ENCODE measurements at places on chromosomes 2 and 18.

- DNase-seq: no peak
These were observed 121.3 kb upstream of the BOD1L2 start for GRCh38 chr18:57025540-57025939.

GRCh38 chr2:149572102-149572953 is 15.2 kb downstream of the MMADHC start:
- DNase-seq: no peak

- no peak for DNase-seq
These were observed 195.8 kb downstream of the HDAC4 start for GRCh38 chr2:239204876-239205468.

GRCh38 chr18:5969989-5970403 is 74.7 kb upstream of the TMEM200C start:
- DNase-seq: no peak

- DNase-seq: peak; percentile 92
These were observed at the start of gene DNAH6 for GRCh38 chr2:84516234-84516986. DNAH6 (plus strand) TSS chr2:84516498; CDS start chr2:84517827, 1,329 bp downstream.

DNA sequence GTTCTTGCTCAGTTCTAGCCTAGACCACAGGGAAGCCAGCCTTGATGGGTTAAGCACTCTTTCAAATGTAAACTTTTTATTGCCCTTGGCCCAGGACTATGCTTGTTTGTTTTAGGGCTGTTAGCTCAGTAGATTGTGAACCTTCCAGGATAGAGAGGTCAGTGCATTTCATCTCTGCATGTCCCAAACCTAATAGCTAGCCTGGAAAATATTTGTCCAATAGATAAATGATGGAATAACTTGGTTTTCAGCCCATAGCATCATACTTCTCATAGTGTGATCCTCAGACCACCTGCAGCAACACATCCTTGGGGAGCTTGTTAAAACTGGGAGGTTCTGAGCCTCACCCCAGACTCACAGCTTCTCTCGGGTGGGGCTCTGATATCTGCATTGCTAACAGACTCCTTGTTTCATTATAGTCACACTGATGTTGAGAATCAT is 59.8 kb downstream of the TRIB2 start:
- no peak for DNase-seq

GRCh38 chr2:221437056-221437455 is 135.0 kb downstream of the EPHA4 start:
- no peak for DNase-seq

- no peak for DNase-seq
These were observed 60.3 kb downstream of the LPIN2 start for GRCh38 chr18:2952605-2953004.

DNA sequence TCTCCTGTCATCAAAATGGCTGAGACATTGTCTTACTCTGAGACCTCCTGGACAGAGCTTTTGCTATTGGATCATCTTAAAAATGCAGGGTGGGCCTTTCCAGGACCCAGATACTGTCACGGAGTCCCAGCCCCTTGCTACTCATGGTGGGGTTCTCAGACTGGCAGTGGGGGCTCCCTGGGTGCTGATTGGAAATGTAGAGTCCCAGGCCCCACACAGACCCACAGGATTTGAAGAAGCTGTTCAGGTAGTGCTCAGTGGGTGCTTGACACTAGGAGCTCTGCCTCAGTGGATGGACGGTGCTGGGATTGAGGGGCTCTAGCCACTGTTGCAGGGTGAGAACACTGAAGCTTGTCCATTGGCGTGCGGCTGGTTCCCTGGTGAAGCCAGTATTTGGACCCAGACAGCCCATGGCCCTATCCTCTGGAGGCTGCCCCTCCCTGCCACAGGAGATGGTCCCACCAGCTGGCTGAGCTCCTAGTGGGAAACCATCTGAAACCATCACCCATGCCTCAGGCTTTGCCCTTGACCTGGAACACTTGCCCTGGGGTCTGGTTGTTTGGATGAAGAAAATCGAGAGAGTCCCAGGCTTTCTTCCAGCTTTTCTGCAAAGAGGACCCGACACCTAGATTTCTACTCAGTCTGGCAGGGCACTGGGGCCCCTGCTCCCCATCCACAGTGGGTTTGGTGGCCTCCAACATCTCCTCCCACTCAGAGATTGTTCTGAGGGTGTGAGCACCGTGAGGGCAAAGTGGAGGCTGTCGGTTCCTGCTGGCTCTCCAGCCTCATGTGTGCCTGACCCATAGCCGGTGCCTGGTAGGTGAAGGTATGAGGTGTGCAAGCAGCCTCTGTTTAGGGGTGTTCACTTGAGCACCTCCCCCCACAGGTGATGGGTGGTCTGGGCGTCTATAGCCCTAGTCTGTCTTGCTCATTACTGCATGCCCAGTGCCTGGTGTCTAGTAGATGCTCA is 30.1 kb downstream of the MROH2A start:
- DNase-seq: no peak

DNA sequence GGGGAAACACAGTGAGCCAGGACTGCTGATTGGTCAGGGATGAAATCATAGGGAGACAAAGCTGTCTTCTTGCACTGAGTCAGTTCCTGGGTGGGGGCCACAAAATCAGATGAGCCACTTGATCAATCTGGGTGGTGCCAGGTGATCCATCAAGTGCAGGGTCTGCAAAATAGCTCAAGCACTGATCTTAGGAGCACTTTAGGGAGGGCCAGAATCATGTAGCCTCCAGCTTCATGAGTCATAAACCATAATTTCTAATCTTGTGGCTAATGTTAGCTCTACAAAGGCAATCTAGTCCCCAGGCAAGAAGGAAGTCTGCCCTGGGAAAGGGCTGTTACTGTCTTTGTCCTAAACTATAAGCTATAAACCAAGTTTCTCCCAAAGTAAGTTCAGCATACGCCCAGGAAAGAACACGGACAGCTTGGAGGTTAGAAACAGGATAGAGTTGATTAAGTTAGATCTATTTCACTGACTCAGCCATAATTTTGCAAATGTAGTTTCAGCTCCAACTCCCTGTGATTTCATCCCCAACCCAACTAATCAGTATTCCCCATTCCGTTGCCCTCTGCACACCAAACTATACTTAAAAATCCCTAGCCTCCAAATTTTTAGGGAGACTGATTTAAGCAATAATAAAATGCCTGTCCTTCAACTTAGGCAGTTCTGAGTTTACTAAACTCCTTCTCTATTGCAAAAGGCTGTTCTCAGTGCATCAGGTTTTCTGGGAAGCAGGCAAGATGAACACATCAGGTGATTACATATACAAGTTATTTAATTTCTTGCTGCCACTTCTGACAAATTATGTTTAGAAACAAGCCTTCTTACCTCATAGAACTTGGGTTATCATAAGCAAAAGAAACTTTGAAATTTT is 226.9 kb upstream of the SPOPL start:
- no peak for DNase-seq

- no peak for DNase-seq
These were observed 209.1 kb downstream of the CMPK2 start for GRCh38 chr2:6656633-6657032.

DNA sequence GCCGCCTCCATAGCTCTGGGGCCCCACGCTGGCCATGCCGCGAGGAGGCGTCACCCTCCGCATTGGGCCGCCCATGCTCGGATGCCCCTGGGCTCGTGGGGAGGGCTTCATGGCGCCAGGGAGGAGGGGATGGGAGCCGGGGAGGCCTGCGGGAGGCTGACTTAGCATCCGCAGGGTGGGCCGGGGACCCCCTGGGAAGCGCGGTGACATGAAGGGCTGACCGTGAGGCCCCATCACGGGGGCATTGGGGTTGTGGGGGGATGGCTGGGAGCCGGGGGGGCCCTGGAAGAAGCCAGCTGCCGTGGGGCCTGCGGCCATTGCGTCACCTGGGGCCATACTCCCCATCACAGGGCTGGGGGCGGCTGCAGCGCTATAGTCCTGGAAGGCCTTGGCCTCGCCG is 26.0 kb upstream of the ANKRD62 start:
- no peak for DNase-seq

Data from DMS153 (cell line).